Sciatic nerve (tissue), 2 donors: ENCODE measurements at places on chromosomes 13 and 19. TPM values are rescaled to one million over a fixed set of nuclear protein-coding genes. Genes with fewer than 3 reads are reported as not detected.

DNA sequence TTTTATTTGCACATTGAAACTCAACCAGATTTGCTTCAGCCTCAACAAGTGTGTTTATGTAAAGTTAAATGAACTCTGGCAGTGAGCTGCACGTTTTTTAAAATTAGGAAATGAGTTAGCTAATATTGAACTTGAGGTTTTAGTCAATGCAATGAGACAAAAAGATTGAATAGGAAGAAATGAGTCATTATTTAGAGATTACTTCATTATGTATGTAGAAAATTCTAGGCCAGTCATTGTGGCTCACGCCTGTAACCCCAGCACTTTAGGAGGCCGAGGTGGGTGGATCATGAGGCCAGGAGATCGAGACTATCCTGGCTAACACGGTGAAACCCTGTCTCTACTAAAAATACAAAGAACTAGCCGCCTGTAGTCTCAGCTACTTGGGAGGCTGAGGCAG is 22.8 kb upstream of the CD70 start:
- DNase-seq = no peak

DNA sequence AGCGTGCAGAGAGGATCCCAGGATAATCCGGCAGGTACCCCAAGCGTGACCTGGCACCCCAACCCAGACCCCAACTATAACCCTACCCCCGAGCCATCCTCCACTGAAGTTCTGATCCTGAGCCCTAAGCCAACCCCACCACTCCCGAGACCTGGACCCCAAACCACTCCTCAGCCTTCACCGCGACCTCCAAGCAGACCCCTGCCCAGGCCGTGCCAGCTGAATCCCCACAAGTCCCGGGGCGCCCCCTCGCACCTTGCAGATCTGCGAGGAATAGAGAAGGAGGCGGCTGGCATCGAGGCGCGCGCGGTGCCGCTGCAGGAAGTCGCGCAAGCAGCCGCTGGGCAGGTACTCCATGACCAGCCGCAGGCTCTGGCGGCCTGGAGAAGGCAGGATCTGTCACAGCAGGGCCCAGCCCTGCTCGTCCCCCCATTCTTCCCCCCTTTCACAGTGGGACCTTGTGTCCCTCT is 10.1 kb upstream of the INSL3 start:
- DNase-seq = no peak

GRCh38 chr13:31042481-31043165 is 110.2 kb downstream of the TEX26 start:
- DNase-seq = no peak

DNA sequence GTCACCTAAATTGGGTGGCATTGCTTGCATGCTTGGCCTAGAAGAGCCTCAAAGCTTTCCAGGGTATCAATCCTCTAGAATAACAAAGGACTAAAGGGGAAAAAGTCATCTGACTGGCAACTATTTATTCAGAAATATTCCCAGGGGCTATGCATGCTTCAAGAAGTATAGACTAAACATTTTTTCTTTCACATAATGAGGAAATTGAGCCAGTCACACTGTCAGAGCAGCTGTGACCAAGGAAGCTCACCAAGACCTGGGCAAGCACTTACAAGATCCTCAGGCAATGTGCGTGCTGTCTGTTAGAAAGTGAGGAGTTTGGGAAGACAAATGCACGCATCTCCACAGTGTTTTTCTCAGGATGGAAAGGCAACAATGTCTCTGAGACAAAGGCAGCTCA is 747.2 kb downstream of the DIAPH3 start:
- no peak for DNase-seq

The HSD17B14 gene
- 22.2 TPM for total RNA-seq

The CYP2A6 gene
- not detected for total RNA-seq

The GRK1 gene
- 0.09 TPM for total RNA-seq

The CEACAM21 gene
- 2.5 TPM for total RNA-seq
